T-helper 17 cell (primary cell): ENCODE measurements at places on chromosomes 13 and 19. TPM values are rescaled to one million over a fixed set of nuclear protein-coding genes. Genes with fewer than 3 reads are reported as not detected.

ZNF468 gene
- total RNA-seq: 12.2 TPM

RYR1 gene
- total RNA-seq: 1.3 TPM

FRY gene
- total RNA-seq: 46.3 TPM

ZNF571 gene
- total RNA-seq: 11.0 TPM

PSG6 gene
- total RNA-seq: not detected

RGS9BP gene
- total RNA-seq: 0.52 TPM

MYH14 gene
- total RNA-seq: not detected

OR7C1 gene
- total RNA-seq: not detected

TNNI3 gene
- not detected for total RNA-seq

SIGLEC5 gene
- total RNA-seq: 0.37 TPM

ZNF433 gene
- total RNA-seq: 0.85 TPM

ZNF562 gene
- total RNA-seq: 13.8 TPM

MEX3D gene
- total RNA-seq: 2.7 TPM

ICAM4 gene
- total RNA-seq: 0.94 TPM

ACP7 gene
- total RNA-seq: not detected

ZNF575 gene
- 4.3 TPM for total RNA-seq

CYP4F11 gene
- not detected for total RNA-seq

TTYH1 gene
- not detected for total RNA-seq

APOE gene
- 2.0 TPM for total RNA-seq

DAZAP1 gene
- total RNA-seq: 163 TPM

SMIM44 gene
- not detected for total RNA-seq

FLT1 gene
- 0.27 TPM for total RNA-seq

SIGLEC12 gene
- total RNA-seq: not detected

BSG gene
- 165 TPM for total RNA-seq

DIS3 gene
- 42.2 TPM for total RNA-seq

CEACAM8 gene
- total RNA-seq: not detected

ZNF121 gene
- total RNA-seq: 32.9 TPM

GRK1 gene
- 0.07 TPM for total RNA-seq
